Amygdala (tissue), 56 donors: ENCODE measurements at places on chromosomes 1 and 21.

GRCh38 chr1:27058966-27059669, 46.5 kb upstream of the TENT5B start:
- DNase-seq, result no peak

DNA sequence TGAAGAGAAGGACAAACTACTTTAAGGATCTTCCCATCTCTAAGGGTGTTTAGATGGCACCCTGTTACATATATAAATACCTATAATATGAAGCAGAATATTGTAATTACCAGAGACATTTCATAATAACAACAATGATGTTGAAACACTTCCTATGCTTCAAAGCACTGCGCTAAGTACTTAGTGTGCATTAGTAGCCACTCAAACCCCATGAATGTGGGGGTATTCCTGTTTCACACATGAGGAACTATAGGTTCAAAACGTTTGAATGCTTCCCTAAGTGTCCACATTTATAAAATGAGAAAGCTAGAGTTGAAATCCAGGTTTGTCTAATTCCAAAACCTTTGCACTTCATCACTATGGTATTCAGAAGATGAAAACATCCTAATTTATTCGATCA, 18.5 kb upstream of the OR10J5 start:
- DNase-seq, result no peak

DNA sequence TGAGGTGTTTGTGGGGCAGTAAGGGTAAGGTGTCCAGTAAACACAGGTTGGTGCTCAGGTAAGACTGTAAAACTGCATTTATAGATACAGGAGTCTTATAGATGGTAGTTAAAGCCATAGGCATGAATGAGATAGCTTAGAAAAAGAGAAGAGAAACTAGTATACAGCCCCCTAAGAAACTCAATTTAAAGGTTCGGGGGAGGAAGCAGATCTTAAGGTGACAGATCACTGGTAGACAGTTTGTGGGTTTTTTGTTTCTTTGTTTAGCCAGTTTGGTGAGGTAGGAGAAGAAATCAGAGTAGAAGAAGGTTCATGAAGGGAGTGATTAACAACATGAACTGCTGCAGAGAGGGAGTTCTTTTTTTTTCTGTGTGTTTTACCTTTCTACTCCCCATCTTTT, 6.1 kb upstream of the AGO3 start:
- DNase-seq, result no peak

DNA sequence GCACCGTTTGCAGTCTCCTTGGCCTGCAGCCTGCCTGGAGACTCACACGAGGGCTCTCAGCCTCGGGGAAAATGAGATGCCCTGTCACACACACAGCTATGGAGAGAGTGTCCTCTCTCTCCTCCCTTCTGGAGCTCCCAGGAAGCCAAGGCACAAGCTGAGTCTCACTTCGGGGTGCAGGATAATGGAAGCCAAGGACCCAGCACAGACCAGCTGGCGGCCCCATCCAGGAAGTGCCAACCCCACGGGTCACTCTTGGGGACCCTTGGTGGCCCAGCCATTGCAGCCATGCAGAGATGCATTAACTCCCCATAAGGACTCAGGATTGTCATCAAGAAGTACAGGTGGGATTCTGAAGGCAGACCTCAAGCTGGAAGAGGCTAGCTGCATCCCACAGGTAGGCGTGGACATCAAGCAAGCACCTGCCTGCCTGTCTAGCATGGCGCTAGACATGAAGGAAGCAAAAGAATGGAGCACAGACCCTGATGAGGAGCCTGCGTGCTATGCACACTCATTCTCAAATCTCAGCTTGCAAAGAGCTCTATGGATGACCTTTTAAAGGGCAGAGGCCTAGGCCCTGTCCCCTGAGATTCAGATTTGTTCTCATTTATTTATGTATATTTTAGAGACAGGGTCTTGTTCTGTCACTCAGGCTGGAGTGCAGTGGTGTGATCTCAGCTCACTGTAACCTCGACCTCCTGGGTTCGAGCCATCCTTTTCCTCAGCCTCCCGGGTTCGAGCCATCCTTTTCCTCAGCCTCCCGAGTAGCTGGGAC, 49.9 kb downstream of the IRF2BP2 start:
- no peak for DNase-seq

DNA sequence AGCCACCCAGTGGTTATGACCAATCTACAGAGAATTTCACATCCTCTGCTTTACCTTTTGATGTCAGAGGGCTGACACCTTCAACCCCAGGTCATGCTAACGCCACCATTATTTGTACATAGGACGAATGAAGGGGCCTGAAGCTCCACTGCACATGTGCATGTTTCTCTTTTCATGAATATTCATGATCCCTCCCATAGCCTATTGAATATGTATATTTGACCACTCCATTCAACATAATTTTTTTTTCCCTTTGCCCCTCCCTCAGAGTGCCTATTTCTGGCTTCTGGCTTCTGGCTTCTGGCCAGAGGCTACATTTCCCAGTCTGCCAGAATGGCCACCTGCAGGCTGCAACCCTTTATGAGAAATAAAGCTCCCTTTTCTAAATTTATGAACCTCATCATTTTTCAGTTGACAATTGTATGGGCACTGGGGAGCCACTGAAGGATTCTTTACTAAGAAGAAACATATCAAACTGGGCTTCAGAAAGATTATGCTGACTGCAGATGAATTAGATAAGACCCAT, 406.7 kb downstream of the SIPA1L2 start:
- no peak for DNase-seq

- DNase-seq, result no peak
Measured at GRCh38 chr1:115543247-115543646, 98.5 kb upstream of the VANGL1 start.

DNA sequence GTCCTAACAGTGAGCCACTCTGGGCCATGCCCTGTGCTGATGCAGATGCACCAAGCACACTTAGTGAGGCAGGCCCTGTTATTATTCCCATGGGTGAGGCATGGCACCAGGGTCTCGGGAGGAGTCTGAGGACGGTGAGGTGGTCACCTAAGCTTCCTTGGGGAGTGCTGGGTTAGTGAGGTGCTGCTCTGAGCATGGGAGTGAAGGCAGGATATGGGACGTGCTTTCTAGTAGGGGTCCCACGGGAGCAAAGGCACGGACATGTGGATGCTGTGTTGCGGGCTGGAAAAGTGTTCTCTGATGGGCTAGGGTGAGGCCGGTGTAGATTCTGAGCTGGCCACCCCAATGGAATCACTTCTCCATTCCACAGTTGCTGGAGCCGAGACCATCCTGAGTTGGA, 77.5 kb upstream of the CSF3R start:
- DNase-seq, result no peak

DNA sequence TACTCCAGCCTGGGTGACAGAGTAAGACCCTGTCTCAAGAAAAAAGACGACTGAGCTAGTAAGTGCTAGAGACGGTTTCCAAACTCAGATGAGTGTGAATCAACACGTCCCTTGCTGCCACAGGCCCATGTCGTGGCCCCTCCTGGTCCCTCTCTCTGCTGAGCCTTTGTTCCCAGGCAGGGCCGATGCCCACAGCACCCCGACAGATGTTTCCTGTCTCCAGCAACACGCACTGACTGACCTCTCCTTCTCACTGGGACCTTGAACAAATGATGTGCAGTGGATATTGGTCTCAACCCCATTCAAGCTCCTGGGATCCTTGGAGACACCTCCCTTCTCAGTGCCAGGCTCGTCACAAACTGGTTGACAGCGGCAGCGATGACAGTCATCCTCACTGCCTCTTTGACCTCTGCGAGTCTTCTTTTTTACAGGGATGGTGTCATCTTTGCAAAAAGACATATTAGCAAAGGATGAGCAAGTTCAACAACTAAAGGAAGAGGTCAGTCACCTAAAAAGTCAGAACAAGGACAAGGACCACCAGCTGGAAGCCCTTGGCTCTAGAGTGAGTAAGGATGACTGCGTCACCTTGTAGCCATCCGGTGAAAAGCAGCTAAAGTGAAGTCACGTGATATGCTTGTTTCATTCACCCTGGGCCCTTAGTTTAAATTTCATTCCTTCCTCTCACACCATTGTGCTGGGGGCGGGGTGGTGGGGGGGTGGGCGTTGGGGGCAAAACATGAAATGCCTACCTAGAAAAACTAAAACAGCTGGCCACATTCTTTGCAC, 65.8 kb downstream of the FHAD1 start:
- DNase-seq, result no peak

DNA sequence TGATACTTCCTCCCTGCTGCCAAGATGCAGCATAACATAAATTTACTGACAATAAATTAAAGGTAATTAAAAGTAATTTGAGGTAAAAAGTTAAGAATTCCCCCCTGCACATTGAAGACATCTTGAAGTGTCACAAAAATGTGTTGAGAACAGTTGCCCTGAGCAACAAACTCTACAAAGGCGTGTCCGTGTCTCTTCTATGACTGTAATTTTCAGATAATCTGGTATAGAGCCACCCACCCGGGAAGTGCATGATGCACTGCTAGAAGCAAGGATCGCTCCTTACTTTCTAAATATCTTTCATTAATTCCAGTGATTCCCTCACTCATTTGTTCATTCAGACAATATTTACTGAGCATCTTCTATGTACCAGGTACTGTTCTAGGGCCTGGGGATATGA, 11.0 kb upstream of the CASQ1 start:
- no peak for DNase-seq

GRCh38 chr1:8015036-8015808, 10.9 kb downstream of the ERRFI1 start:
- no peak for DNase-seq

DNA sequence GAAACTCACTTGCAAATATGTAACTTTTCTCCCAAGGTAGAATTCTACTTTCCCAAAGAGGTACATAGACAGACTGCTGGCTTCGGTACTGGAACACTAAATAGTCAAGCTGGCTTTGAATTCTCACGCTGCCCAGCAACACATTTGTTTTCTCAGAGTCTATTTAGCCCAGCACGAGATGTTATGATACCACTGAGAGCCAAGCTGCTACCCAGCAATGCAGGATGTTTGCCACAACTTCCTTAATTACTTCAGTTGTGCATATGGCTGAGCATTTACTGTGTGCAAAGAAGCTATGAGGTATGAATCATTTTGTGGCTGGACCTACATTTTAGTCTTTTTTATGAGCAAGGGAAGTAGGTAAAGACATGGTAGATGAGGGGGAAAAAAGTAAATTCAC, 793.2 kb downstream of the PLA2G4A start:
- no peak for DNase-seq

- no peak for DNase-seq
Measured at GRCh38 chr1:52032785-52033131, 852 bp downstream of the KTI12 start.

DNA sequence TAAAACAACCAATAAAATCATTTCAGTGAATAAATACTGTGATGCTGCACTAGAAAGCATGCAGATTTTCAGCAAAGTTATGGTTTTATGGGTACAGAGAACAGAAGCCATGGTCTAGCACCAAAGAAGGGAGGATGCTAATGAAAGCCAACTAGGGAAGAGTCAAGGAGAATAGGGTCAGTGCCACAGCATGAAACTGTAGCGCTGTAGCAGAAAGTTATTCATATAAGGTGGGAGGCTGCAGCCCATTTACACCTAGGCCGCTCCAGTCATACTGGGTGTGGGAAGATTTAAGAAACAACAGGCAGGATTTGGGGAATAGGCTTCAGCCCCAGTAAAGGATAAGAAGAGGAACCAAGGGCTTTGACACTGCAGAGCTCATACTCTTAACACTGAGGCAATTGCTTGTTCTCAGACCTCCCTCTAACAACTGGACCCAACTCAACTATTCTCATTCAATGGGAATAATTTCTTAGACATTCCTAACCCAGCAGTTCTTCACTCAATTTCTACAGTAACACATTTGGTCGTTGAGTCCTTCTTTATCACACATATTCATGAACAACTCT, 4.4 kb downstream of the IFI16 start:
- no peak for DNase-seq

GRCh38 chr1:173377266-173377665, 99.9 kb upstream of the PRDX6 start:
- no peak for DNase-seq

GRCh38 chr1:226370144-226370923, 37.6 kb downstream of the PARP1 start:
- no peak for DNase-seq

DNA sequence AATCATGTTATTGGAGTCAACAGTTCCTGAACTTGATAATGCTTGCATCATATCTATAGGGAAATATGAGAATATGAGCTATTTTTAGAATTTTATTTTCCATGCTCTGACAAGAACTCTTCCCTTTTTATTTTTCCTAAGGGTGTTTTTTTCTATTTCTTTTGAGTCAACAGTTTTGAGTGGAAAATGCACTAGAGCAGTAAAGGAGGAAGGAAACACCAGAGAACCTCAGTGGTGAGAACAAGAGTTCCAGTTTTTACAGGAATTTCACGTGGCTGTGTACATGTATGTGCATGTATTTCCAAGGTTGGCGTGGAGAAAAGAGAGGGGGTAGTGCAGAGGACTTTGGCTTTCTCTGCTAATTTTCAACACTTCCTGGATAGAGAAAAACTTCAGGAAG, 63.6 kb upstream of the TNFSF18 start:
- DNase-seq, result no peak
